ENCODE measurements at places on chromosomes 3 and 15. TPM values are rescaled to one million over a fixed set of nuclear protein-coding genes. Genes with fewer than 3 reads are reported as not detected.

VGLL4 gene
- 14.8 TPM for total RNA-seq

GOLGA6B gene
- 1.1 TPM for total RNA-seq

MRAS gene
- 1.5 TPM for total RNA-seq

MYZAP gene
- 0.20 TPM for total RNA-seq

PTPRG gene
- total RNA-seq = 0.45 TPM

FETUB gene
- total RNA-seq = not detected

SPINK8 gene
- total RNA-seq = not detected

SIDT1 gene
- total RNA-seq = 12.1 TPM

TRH gene
- total RNA-seq = not detected

ATP10A gene
- total RNA-seq = 44.6 TPM

SAMMSON gene
- total RNA-seq = not detected

DYNLT2B gene
- 13.1 TPM for total RNA-seq

IGSF10 gene
- total RNA-seq = not detected

DCLK3 gene
- total RNA-seq = not detected

DNAH12 gene
- total RNA-seq = 0.04 TPM

CAMK2N2 gene
- 0.18 TPM for total RNA-seq

PTX3 gene
- total RNA-seq = 0.70 TPM

CIP2A gene
- total RNA-seq = 53.4 TPM

ZNF501 gene
- 1.4 TPM for total RNA-seq

ACKR2 gene
- 1.0 TPM for total RNA-seq

STXBP5L gene
- total RNA-seq = not detected

HYAL1 gene
- total RNA-seq = not detected

SMC4 gene
- 159 TPM for total RNA-seq

SCN10A gene
- not detected for total RNA-seq

SLC51A gene
- not detected for total RNA-seq

ITIH1 gene
- not detected for total RNA-seq

NBEAL2 gene
- 75.7 TPM for total RNA-seq

LRRK1 gene
- total RNA-seq = 0.09 TPM

CTXND1 gene
- not detected for total RNA-seq

SLC28A2 gene
- not detected for total RNA-seq

THAP10 gene
- 0.19 TPM for total RNA-seq

ECE2 gene
- total RNA-seq = not detected

PRTG gene
- total RNA-seq = not detected

CCR3 gene
- total RNA-seq = not detected

P3H2 gene
- not detected for total RNA-seq

VIPR1 gene
- total RNA-seq = 5.2 TPM

PLAAT1 gene
- 0.47 TPM for total RNA-seq

LYZL4 gene
- total RNA-seq = not detected

SLC26A6 gene
- 110 TPM for total RNA-seq

IL17RD gene
- 0.04 TPM for total RNA-seq

C15orf40 gene
- 18.1 TPM for total RNA-seq

PIK3R4 gene
- 32.4 TPM for total RNA-seq
